Peyer's patch (tissue), 4 donors: ENCODE measurements at places on chromosomes 6 and 20. TPM values are rescaled to one million over a fixed set of nuclear protein-coding genes. Genes with fewer than 3 reads are reported as not detected.
A peak's percentile ranks its signal among the peaks of the same experiment; 100 is the strongest.

The APOM gene
- 10.9 TPM for total RNA-seq

The MUC22 gene
- not detected for total RNA-seq

DNA sequence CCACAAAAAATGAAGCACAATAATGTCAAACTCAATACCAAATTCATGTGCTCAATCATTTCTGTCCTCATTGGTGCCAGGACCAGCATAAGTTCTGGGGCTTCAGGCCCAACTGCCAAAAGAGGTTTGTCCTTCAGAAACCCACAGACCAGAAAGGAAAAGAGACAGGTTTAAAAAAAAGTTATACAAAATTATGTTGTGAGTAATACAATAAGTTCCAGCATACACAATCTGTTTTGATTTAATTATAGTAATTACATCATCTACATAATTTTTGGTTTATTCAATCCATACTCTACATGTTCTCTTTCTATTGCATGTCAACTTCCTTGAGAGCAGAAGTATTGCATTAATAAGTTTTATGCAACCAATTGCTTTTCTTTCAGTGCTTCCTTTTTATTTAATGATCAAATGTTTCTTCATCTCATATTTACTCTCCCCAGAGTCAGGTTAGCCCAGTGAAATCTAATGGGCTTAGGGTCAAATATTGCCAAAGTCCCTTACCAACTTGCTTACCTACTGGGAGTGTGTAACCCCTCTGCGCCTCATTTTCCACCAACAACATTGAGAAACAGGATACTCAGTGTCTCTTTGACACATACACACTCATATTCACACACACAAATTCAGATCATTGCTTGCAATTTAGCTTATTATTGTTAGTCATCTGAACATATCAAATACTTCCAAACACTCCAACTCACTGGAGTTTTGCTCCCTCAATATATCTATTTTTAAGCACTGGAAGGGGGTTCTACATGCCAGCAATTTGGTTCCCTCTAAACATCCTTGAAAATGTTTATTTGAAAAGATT is 424.4 kb upstream of the MARCKS start:
- no peak for DNase-seq

The BPIFA1 gene
- not detected for total RNA-seq

The ENPP5 gene
- total RNA-seq: 2.9 TPM

GRCh38 chr6:150312395-150312794 is 56.4 kb upstream of the IYD start:
- no peak for DNase-seq

The AKAP7 gene
- 18.2 TPM for total RNA-seq

GRCh38 chr6:43054206-43054943 is 724 bp upstream of the CUL7 start:
- no peak for DNase-seq

GRCh38 chr6:6683969-6684833 is 95.7 kb downstream of the LY86 start:
- no peak for DNase-seq

DNA sequence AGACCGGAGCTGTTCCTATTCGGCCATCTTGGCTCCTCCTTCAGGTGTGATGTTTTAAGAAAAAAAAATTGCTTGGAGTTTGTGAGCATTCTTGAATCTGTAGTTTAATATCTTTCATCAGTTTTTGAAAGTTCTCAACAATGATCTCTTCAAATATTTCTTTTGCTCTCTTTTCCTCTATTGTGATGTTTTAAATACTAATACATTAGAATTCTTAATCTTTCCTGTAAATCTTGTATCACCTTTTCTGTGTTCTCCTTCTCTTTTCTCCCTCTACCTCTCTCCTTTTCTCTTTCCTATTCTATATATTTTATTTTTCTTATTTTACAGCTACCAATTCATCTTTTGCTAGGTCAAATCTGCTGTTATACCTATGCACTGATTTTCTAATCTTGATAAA is 212.3 kb downstream of the RPS12 start:
- DNase-seq: no peak

DNA sequence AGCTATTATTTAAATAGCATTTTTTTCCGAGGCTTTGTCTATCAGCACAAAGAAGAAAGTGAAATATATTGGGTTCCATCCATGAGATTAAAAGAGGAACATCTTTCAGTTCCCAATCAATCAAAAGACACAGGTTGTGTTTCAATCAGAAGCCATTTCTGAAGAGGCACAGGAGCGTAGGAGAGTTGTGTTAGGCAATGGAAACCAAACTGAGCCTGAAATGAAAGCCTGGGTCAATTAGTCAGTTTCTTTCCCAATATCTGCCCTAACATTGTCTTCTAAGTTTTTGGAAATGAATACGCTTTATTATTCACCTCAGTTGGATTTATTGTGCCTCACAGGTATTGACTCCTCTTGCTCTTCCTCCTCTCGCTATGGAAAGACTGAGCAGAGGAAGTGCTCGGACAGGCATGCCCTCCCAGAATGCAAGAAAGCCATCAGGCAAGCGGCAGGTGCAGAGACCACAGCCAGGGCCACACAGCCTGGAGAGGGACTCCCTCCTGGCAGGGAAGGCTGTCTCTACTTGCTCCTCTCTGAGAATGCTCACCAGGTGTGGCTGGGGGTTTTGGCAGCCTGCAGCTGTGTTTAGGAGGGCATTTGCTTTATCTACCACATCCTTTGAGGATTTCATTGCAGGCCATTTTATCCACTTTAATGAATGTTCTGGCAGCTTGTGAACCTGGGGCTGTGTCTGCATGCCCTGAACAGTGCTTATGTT is 100.8 kb upstream of the NEDD9 start:
- DNase-seq: no peak

The FNDC1 gene
- not detected for total RNA-seq

The PSMB9 gene
- 124 TPM for total RNA-seq

DNA sequence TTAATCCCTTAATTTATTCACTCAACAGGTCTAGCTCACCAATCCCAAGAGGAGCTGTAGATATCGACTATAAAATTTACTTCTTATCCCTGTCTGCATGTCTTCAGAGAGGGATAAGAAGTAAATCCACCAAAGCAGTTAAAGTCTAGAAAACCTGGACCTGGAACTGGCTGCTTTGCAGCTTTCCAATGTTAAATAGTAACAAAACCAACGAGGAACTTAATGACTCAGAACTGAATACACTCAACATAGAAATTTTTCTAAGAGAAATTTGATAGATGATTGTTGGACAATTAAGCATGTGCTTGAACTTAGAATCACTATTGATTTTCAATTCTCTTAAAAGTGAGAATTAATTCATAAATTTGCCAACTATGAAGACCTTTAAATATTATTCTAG is 11.5 kb upstream of the TMEM244 start:
- DNase-seq: no peak

DNA sequence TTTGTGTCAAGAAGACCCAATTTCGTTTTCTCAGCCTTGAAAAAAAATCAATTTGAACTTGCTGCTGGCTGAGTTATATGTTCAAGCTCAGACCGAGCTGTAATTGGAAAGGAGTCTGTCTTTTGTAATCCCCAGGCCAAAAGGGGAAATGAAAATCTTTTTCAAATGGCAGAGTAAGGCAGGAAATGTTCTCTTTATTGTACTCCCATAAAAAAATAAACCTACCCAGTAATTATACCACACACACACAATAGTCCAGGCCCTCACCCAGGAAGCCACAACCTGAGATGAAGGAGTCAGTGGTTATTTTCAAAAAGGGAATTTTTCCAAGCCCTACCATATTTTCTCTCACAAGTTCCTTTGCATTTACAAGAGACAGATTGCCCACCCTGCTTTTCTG is 45.3 kb downstream of the CLIC5 start:
- DNase-seq: no peak

GRCh38 chr20:50073500-50073899 is 39.5 kb downstream of the UBE2V1 start:
- no peak for DNase-seq

The TP53INP2 gene
- total RNA-seq: 33.2 TPM

DNA sequence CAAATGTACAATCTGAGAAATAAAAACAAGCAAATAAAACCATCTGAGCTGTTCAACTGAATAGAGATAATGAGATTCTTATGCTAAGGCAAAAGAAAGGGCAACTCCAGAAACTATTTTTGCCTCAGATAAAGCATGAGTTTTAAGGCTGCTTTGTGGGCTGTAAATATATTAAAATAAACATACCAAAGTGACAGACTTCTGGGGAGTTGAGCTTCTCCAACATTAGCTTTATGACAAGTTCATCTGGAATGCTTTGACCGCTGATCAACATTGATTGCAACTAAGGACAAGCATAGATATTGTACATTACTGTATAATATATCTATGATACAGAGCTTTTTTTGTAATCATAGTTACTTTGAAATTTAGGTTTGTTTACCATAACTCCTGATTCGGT is 19.3 kb downstream of the AK9 start:
- no peak for DNase-seq

GRCh38 chr6:13447949-13448724 is 39.3 kb downstream of the GFOD1 start:
- no peak for DNase-seq

- no peak for DNase-seq
Measured at GRCh38 chr6:110270165-110270564, 88.0 kb downstream of the METTL24 start.

GRCh38 chr6:108176281-108177089 is 10.7 kb downstream of the NR2E1 start:
- no peak for DNase-seq

DNA sequence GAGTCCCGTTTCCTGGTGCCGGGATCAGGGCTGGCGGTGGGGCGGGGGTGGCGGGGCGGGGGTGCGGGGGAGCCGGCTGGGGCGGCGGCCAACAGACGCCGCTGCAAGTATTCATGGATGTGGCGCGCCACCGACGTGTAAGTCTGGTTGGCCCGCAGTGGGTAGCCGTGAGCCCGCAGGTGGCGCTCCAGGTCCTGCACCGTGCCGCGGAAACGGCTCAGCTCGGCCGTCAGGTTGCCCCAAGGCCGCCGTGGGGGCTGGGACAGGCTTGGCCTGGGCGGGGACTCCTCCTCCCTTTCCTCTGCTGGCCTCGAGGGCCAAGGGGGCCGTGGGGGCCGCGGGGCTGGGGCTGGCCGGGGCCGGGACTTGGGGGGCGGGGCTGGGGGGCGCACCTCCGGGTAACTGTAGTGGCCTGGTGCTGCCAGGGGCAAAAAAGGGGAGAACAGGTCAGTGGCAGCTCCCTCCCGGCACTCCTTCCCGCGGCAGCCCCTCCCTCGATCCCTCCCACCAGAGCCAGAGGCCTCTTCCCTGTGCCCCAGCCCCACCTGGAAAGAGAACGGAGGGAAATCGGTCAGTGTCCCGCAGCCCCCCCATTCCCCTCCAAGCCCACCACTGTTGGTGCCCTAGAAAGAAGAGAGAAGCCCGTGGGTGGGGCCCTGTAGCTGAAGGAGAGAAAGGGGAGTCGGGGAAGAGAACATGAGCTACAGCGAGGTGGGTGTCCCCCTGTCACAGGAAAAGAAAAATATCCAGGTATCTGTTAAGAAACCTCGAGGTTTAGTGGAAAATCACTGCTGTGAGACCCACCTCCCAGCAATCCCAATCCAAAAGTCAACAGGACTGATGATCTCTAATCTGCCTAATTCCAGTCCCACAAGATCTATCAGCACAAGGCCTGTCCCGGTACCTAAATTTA is 21.3 kb downstream of the TNXB start:
- peak; percentile 86 for DNase-seq

The SMPDL3A gene
- total RNA-seq: 15.7 TPM

The RAB32 gene
- total RNA-seq: 18.0 TPM

The CDYL gene
- 32.2 TPM for total RNA-seq

GRCh38 chr6:69914015-69914485 is 47.7 kb downstream of the COL19A1 start:
- no peak for DNase-seq

GRCh38 chr6:125066140-125066539 is 87.4 kb upstream of the TPD52L1 start:
- DNase-seq: no peak

The OR2H2 gene
- not detected for total RNA-seq

- no peak for DNase-seq
Measured at GRCh38 chr6:31180500-31180899, 10.0 kb upstream of the POU5F1 start.

- peak; percentile 94 for DNase-seq
Measured at GRCh38 chr6:30101444-30102413, 11.2 kb downstream of the TRIM31 start.

DNA sequence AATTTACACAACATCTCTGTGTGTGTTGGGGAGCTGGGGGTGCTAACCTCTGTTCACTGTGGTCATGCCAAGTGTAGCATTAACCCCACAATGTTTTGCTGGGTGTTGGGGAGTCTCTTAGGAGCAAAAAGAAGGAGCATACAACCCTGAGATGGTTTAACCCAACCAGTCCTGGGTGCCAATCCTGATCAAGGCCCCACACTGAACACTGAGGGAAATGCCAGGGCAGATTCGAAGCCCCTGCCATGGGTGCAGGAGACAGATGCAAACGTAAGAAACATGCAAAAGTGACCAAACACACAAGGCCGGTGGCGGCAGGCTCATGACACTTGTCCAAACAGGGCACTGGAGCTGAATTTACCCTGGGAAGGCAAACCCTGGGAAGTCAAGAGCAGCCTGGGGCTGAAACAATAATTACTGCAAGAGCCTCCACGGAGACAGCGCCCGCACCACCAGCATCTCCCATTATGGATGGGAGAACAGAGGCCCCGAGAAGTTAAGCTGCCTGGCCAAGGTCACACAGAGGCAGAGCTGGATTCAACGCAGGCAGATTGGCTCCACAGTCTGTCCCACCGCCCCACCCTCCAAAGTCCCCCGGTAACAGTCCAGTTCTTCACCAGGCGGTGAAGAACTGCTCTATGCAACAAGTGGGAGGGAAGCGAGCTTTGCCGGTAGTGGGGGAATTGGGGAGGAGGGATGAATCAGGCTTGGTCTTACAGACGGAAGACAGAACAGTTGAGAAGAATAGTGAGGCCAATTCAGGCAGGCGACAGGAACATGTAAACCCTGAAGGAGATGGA is 8.5 kb downstream of the ACSS1 start:
- peak; percentile 41 for DNase-seq

- no peak for DNase-seq
Measured at GRCh38 chr6:106966671-106967640, 7.6 kb downstream of the CD24 start.

GRCh38 chr6:111441678-111442243 is 41.3 kb downstream of the REV3L start:
- no peak for DNase-seq

GRCh38 chr6:6824381-6824780 is 235.9 kb downstream of the LY86 start:
- no peak for DNase-seq

DNA sequence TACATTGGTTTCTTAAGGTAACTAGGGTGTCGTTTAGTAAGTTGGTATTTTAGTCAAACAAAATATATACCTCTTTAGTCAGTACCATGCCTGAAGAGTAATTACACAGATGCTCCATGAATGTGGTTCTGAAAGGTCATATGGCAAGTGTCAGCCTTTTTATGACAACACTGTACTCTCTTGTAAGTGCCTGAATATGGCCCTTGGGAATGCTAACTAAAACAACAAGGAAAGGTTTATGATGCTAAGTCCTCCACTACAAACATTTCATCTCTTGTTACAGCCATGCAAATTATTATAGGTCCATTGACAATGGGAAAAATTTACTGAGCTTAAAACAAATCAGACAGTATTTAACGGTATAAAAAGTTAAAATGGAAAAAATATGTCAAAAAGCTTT is 39.0 kb upstream of the SUPT3H start:
- DNase-seq: no peak

The ERVFRD-1 gene
- total RNA-seq: not detected

- no peak for DNase-seq
Measured at GRCh38 chr20:47672886-47673670, 112.2 kb downstream of the SULF2 start.

GRCh38 chr20:49230021-49230420 is 10.8 kb downstream of the DDX27 start:
- DNase-seq: no peak

The IL17A gene
- not detected for total RNA-seq

GRCh38 chr20:53599910-53600632 is 6.4 kb upstream of the ZNF217 start:
- DNase-seq: peak; percentile 11
